RPMI7951 (cell line): ENCODE measurements at places on chromosomes 12 and 14. TPM values are rescaled to one million over a fixed set of nuclear protein-coding genes. Genes with fewer than 3 reads are reported as not detected.

COX14 gene
- 87.1 and 93.9 TPM in 2 replicates for total RNA-seq

OR8S1 gene
- total RNA-seq: not detected in 2 replicates

MYO1A gene
- total RNA-seq: not detected in 2 replicates

CHGA gene
- not detected in 2 replicates for total RNA-seq

INHBC gene
- total RNA-seq: not detected in 2 replicates

ATL1 gene
- total RNA-seq: 0.96 and 3.1 TPM in 2 replicates

WNT1 gene
- not detected in 2 replicates for total RNA-seq

RNU7-1 gene
- total RNA-seq: not detected in 2 replicates

SUPT16H gene
- total RNA-seq: 68.8 and 69.0 TPM in 2 replicates

PTPRR gene
- 9.0 and 9.4 TPM in 2 replicates for total RNA-seq

CDH24 gene
- total RNA-seq: 6.7 and 8.3 TPM in 2 replicates

SYNDIG1L gene
- not detected in 2 replicates for total RNA-seq

PROX2 gene
- not detected in 2 replicates for total RNA-seq

ACSM4 gene
- not detected in 2 replicates for total RNA-seq

DPF3 gene
- 4.2 and 6.5 TPM in 2 replicates for total RNA-seq

BDKRB2 gene
- total RNA-seq: 13.1 and 15.9 TPM in 2 replicates

MEG3 gene
- 0.72 TPM in 1 of 2 replicates, not detected in the other for total RNA-seq

KCNK13 gene
- total RNA-seq: not detected in 2 replicates

PARPBP gene
- 43.1 and 59.6 TPM in 2 replicates for total RNA-seq

GLS2 gene
- total RNA-seq: 0.20 TPM in 1 of 2 replicates, not detected in the other
